Tongue (tissue), 3 donors: ENCODE measurements at places on chromosomes 4 and X.
A peak's percentile ranks its signal among the peaks of the same experiment; 100 is the strongest.

DNA sequence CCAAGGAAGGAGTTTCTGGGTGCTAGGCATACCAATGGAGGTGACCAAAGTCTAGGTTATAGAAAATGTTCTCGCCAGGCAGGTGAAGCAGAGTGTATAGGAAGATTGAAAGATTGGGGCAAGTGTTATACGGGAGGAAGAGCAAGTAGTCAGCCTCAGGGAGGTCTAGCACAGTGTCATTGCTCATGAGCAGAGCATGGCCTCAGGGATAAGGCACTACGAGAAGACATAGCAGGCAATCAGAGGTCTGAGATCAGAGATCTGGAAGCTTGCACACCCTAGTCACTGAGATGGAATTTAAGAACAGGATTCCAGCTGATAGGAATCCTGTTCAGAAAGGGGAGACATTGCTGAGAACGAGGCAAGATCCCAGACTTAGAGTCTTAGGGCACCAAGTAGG, 350.0 kb upstream of the CASK start:
- no peak for DNase-seq

- no peak for DNase-seq
Observed at GRCh38 chr4:183074288-183074990, 24.6 kb upstream of the WWC2 start.

- DNase-seq = no peak
Observed at GRCh38 chr4:145546175-145546915, 64.7 kb downstream of the SMAD1 start.

DNA sequence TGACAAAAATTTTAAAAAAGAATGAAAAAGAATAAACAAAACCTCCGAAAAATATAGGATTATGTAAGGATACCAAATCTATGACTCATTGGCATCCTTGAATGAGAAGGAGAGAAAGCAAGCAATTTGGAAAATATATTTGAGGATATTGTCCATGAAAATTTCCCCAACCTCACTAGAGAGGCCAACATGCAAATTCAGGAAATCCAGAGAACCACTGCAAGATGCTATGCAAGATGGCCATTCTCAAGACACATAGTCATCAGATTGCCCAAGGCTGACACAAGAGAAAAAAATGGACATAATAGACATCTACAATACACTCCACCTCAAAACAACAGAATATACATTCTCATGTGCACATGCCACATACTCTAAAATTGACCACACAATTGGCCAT, 135.9 kb upstream of the SPANXB1 start:
- no peak for DNase-seq

GRCh38 chr4:86089781-86090323, 270.0 kb downstream of the MAPK10 start:
- DNase-seq = no peak

DNA sequence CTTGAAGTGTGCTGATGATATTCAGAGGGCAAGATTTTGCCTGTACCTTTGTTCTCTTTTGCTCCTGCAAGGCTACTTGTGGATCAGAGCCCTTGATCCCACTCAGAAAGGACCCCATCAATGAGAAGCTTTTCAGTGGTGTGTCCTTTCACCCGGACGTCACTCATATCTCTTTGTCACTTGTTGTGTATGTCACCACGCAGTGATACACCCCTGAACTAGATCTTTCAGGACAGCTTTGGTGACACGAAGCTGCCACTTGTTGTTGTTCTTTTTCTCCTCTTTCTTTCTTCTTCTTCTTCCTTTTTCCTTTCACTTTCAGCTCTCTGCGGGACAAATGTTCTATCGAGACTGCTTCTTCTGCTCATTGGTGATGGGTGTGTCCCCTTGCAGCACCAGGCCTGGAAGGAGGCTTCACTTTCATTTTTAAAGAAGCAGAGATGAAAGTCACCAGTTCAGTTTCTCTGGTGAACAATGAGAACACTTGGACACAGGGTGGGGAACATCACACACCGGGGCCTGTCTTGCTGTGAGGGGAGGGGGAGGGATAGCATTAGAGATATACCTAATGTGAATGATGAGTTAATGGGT, 83.6 kb downstream of the NBDY start:
- DNase-seq = no peak

DNA sequence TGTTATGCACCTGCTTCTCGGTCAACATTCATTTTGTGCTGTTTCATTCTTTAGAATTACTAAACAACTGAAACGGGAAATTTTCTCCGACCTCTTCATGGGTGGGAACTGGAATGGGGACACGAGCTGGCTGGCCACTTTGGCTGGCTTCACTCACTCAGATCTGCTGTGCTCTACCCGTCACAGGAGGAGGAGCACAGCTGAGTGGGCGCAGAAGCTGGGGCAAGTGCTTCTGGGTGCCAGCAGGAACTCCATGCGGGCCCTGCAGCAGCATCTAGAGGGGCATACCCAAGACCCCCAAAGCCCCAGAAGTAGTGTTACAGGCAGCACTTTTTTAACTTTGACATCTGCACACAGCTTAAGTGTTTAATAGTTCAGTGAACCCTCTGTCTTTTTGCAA, 109.6 kb downstream of the TMEM144 start:
- no peak for DNase-seq

GRCh38 chr4:118879409-118879808, 9.2 kb upstream of the SYNPO2 start:
- DNase-seq = no peak

DNA sequence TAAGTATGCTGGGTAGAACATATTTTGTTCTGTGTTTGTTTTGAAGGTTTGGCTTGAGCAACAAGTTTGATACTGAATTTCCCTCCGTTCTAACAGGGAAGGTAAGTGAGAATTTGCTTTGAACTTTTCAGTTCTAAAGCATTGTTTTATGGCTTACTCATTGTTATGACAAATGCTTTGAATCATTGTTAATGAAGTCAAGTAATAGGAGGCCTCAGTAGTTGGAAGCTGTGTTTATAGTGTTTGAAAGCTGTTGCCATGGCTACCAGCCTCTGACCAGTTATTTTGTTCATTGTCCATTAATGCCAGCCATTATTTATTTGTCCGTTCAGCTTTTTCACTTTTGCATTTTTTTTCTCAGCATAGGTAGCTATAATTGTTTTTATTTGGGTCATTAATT, 14.4 kb downstream of the CHIC1 start:
- DNase-seq = no peak

DNA sequence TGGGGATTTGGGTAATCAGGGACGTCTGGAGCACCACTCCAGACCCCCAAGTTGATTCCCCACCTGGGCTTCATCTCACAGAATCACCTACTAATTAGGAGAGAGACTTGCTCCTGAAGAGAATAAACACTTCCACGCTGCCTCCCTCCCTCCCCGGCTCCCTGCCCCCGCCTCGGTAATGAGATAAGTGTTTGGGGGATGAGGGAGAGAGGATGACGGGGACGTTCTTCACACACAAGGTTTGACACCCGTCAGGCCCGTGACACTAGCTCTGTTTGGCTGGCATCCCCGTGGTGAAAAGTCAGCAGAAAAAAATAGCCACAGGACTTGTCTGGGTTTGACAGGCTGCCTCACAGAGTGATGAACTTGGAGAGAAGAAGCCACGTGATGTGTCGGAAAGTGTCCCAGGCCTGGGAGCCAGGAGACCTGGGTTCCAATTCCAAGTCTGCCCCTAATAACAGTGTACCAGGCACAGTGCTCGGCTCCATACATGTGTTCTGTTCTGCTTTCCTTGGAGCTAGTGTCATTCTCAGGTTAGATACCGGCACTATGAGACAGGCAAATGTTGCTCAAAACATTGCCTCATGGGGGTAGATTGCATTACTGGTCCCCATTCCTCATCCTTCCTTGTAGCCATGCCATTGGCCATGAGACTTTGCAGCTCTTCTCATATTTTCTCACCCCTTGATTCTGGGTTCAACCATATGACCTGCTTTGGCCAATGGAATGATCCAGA, 578.0 kb downstream of the BCOR start:
- DNase-seq = no peak

DNA sequence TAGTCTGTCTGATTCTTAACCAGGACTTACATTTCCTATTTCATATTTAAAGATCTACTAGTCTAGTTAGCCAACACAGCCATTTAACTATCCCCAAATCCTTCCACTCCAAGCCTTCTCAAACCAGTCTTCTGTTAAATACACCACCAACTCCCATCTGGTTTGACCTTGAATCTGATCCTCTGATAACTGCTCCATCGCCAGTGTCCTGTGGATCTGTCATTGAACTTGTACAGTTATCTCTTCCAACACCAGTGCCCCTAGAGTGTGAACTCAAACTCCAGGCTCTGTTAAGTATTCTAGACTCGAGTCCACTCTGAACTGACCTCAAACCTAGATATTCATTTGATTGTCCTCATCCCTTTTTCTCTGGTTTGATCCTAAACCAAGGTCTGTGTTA, 14.4 kb downstream of the WDR13 start:
- no peak for DNase-seq

DNA sequence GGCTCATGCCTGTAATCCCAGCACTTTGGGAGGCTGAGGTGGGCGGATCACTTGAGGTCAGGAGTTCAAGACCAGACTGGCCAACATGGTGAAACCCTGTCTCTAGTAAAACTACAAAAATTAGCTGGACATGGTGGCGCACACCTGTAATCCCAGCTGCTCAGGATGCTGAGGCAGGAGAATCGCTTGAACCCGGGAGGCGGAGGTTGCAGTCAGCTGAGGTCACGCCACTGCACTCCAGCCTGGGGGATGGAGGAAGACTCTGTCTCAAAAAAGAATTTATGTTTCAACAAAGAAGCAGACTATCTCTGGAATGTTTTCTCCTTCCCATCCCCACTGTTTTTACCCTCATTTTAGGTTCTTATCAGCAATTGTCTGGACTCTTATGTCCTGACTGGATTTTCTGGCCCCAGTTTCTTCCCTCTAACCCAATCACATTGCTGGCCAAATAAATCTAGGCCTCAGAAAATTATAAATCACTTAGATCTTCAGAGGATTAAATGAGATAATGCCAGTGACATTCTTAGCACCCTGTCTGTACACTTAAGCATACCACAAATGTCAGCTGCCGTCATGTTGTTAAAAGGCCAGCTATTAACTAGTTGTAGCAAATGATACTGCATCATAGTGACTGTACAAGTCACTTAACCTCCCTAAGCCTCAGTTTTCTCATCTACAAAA, 44.9 kb upstream of the PRSS48 start:
- DNase-seq = no peak

GRCh38 chr4:100539706-100540105, 21.9 kb upstream of the EMCN start:
- DNase-seq = no peak

GRCh38 chrX:150607201-150607600, 38.8 kb downstream of the MTM1 start:
- DNase-seq = no peak

GRCh38 chr4:23993373-23993772, 103.5 kb upstream of the PPARGC1A start:
- DNase-seq = no peak

DNA sequence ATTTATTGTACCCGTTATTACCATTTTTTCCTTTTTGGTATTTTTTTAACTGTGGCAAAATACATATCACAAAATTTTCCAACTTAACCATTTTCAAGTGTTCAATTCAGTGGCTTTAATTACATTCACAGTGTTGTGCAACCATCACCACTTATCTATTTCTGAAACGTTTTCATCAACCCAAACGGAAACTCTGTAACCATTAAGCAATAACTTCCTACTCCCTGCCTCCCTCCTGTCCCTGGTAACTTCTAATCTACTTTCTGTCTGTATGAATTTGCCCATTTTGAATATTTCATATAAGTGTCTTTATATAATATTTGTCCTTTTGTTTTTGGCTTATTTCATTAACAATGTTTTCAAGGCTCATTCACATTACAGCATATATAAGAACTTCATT, 57.4 kb upstream of the MSN start:
- DNase-seq = no peak

DNA sequence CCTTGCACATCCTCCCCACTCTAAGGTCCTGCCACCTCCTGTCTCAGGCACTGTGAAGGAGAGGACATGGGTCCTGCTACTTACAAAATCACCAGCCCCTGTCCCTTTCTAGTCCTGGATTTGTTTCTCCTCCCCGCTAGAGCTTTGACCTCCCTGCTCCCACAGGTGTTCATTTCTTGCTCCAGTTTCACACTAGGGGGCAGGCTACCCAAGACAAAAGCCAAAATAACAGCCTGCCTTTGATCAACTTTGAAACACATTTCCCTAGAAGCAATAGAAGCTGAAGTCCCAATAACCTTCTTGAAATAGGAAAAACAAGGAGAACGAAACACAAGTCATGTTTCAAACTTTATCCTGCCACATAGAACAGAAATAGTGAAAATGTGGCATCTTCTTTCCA, 164.4 kb downstream of the QDPR start:
- DNase-seq = peak; percentile 45

DNA sequence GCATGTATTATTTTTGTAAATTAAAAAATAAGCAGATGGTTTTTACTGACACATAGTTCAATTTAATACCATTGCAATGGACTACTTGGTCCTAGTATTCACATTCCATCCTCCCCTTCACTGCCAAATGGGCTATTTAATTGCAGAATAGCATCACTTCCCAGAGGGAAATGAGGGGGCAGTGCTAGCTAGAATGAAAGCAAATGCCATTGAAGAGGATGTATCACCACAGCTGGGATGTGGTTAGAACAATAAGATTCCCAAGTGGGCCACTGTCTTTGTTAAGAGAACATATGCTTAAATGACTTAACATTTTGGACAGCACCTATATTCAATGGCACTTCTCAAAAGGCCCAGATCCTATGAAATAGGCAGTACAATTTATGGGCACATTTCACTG, 224.7 kb downstream of the RBMX2 start:
- DNase-seq = no peak

DNA sequence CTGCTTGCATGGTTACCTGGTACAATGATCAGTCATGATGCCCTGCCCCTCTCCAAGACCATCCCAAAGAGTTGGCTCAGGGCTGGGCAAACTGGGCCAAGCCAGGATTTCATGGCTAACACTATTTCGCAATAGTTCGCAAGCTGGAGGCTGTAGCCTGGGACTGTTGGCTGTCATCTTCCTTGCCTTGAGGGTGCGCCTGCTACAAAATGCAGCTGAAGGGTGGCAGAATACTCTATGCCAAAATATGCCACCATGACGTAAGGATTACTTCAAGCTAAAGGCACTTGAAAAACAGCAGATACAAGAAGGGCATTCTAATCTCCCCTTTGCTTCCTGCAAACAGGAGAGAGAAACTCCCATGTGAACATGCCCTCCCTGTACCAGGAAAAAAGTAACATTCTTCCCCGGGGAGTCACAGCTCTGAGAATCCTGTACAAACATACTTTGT, 21.0 kb downstream of the SAT1 start:
- DNase-seq = no peak

- DNase-seq = peak; percentile 53
Observed at GRCh38 chrX:103688946-103689345, 2.4 kb upstream of the MORF4L2 start.

DNA sequence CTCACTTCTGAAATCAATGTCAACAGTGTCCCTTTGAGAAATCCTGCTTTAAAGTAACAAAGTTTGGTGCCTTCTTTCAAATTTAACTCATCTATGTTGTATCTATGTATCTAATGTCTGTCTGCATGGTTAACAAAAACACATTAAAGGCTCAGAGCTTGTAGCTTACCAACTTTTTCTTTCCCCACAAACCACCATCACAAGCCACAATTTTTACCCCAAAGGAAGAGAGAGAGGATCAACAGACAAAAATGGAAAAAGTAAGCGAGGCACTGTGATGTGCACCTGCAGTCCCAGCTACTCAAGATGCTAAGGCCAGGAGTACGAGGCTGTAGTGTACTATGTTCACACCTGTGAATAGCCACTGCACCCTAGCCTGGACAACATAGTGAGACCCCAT, 17.2 kb downstream of the ATRX start:
- no peak for DNase-seq
